ENCODE measurements at places on chromosomes 7 and 10.

- DNase-seq = no peak
Measured at GRCh38 chr7:138435231-138435919, 24.7 kb upstream of the TRIM24 start.

GRCh38 chr10:17735166-17735941, 16.6 kb upstream of the TMEM236 start:
- DNase-seq = no peak

DNA sequence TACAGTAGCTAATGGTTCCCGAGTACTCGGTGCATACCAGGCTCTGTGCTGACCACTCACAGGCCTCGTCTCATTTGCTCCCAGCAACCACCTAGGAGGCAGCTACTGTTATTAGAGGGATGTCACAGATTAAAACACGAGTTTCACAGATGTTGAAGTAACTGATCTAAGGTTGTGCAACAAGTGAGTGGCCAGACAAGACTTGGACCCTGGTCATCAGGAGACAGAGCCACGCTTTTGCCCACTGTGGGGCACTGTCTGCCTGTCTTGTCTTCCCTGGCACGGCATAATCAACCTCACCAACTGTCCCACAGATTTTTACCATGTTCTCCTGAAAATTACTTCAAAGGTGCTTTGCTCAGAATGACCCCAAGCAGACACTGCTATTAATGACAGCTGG, 111.6 kb upstream of the HABP2 start:
- DNase-seq = no peak

GRCh38 chr10:3761021-3761686, 23.9 kb downstream of the KLF6 start:
- DNase-seq = no peak

GRCh38 chr10:19772972-19773371, 43.3 kb upstream of the PLXDC2 start:
- no peak for DNase-seq

All from stimulated activated CD4-positive, alpha-beta T cell treated with anti-CD3 and anti-CD28 coated beads, Interleukin-12 subunit alpha, Interleukin-12 subunit beta, amount 100 ng/mL, for 4 hours (primary cell).